ENCODE measurements at places on chromosomes 1 and 21.

- no peak for DNase-seq
These were observed 46.4 kb downstream of the ZNF281 start for GRCh38 chr1:200363264-200363933.

DNA sequence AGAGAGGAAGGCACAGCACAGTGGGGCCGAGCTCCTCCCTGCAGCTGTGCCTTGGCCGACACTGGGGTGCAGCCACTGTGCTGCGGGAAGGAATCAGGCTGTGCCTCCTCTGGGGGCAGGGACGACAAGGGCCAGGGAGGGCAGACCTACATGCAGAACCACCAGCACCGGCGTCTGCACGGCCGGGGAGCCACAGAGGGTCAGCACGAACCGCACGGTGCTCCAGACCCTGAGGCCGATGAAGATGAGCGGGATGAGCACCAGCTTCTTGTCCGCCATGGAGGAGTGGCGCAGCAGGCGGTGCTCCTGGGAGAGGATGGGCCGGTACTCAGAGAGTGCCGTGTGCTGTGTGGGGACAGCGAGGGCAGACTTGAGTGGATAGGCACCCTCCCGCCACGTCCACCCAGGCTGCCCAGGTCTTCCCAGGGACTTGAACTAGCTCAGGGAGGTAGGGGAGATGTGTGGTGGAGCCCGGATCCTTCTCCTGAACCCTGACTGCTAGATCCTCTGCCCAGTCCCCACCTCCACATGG lies 23.5 kb downstream of the GPR157 start:
- no peak for DNase-seq

DNA sequence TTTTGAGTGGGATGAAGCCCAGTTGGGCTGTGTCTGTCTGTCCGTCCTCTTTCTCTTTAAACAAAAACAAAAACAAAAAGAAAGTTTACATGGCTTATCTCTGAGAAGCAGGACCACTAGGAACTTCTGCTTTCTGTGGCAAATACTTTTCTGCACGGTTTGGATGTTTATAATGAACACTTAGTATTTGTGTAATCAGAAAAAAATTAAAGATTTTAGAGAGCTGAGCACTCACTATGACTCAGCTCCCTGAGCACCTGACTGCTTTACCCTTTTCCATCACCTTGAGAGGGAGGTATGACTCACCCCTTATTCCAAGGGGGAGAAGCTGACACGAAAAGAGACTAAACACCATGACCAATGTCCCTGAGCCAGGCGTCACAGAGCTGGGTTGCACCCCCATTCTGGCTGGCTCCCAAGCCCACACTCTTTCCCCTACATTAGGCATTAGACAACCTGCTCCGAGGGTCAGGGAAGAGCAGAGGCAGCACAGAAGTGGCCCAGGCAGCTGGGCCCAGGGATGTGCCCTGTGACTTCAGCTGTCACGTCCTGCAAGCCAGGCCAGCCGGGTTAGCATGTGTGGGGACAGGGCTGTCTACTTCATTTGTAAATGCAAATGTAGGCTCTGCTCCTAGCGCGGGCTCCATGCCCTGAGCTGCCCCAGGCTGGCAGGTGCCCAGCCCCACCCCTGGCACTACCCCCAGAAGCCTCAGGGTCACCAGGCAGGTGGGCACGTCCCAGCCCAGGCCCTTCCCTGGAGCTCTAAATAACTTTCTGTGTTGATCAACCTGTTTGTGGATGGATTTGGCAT lies 30.4 kb downstream of the RAP1GAP start:
- no peak for DNase-seq

DNA sequence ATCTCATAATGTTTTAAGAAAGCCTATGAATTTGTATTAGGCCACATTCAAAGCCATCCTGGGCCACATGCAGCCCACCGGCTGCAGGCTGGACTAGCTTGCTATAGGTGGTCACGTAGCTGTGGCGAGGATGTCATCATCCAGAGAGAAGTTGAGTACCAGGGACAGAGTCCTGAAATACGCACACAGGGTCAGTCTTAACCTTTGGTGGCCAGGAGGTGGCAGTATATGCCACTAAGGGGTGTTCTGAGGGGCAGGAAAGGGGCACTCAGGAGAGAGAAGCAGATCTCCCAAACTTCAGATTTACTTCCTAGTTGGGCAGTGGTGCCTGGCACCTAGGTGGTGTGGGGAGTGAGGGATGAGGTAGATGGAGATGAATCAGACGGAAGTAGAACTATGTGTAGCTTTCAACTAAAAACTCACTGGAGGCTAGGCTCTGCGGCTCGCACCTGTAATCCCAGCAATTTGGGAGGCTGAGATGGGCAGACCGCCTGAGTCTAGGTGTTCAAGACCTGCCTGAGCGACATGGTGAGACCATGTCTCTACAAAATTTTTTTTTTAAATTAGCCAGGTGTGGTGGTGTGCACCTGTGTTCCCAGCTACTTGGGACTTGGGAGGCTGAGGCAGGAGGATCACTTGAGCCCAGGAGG lies 16.3 kb upstream of the CDK18 start:
- peak; percentile 88 for DNase-seq

DNA sequence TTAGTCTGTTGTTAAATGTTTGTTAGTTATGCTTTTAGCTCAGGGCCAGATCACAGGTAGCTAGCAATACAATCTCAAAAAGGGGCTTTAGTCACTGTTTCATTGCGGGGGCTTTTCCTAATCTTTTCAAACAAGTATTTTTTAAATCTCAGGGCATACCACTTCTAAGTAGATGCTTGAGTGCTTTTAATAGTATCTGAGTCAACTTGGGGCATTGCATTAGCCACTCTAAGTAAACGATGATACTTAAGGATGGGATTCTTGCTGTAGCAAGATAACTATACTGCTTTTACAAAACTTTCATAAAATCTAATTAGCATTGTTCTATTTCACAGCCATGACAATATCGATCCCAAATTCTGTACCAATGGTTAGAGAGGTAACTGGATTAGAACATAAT lies 11.6 kb downstream of the CDC42BPA start:
- no peak for DNase-seq

DNA sequence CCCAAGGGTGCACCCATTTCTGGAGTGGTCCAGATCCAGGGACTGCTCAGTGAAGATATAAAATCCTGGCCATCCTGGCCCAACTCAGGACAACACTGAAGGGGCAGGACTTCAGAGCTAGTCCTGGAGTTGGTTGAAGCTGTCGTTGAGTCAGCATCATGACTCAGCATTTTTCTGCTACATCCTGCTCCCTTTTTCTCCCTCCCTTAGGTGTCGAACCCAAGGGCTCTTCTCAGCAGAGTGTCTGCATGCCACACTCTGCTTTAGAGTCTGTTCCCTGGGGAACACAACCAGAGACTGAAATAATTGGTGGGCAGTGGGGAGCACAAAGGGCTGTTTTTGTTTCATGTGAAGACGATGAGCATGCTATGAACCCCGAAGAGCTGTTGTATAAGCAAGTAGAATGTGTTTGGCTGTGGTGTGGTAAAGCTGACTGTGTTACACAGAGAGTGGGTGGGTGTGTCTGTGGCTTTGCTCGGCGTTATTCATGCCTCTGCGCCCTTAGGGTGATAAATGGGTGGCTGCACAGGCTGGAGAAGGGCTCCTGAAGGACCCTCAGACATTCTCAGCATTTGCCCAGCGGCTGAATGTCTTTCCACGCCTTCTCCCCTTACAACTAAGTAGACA lies 167.2 kb downstream of the CYYR1 start:
- DNase-seq: peak; percentile 76

- peak; percentile 46 for DNase-seq
These were observed 8.4 kb downstream of the RPS6KA1 start for GRCh38 chr1:26537951-26538352.

GRCh38 chr1:211918843-211919414 lies 88.4 kb upstream of the LPGAT1 start:
- DNase-seq: no peak

- no peak for DNase-seq
These were observed 12.4 kb upstream of the FAM3B start for GRCh38 chr21:41304068-41304720.

DNA sequence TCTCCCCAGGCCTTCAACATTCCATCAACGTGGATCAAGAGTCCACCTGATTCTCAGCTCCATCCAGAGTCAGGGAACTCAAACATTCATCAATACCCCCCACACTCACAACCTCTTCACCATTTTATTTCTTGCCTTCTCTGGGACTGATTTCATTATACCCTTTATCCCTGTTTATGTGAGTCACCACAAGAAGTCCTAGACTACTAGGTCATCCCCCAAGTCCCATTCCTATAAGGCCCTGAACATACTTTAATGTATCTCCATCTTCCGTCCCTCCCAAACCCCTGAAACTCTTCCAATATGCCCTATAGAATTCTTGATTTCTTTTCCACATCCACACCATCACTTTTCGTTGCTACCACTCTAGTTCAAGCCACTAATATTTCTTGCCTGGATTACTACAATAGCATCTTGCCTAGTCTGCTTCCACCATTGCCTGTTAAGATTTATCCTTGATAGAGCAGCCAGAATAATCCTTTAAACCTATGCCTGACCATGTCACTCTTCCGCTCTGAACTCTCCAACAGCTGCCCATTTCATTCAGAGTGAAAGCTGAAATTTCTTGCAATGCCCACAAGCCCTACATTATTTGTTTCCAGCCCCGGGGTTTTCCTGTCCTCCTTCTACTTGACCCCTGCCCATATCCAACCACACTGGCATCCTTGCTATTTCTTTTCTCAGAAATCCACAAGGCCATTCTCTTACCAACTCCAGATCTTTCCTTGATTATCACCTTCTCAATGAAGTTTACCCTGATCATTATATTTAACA lies 9.4 kb upstream of the SAMD13 start:
- DNase-seq: no peak

- no peak for DNase-seq
These were observed 186.1 kb upstream of the CAMK1G start for GRCh38 chr1:209397371-209397770.

- DNase-seq: no peak
These were observed 4.4 kb upstream of the XPR1 start for GRCh38 chr1:180627411-180627810.

DNA sequence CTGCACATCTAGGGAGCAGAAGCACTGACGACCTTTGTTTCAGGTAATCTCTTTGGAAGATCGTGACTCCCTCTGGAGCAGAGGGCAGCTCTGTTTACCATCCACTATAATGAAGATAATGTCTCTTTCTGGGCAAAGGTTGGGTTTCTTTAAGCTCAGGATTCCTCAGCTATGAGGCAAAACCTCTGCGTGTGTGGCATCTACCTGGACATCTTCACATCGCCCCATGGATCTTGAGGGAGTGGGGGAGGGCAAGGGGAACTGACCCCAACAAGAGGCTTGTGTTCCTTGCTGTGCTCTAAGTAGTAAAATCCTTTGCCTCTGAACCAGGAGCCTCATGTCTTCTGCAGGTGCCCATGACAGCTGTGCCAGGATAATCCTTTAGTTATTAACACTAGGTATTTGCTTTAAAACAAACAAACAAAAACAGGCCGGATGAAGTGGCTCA lies 19.6 kb downstream of the SPATA45 start:
- no peak for DNase-seq

DNA sequence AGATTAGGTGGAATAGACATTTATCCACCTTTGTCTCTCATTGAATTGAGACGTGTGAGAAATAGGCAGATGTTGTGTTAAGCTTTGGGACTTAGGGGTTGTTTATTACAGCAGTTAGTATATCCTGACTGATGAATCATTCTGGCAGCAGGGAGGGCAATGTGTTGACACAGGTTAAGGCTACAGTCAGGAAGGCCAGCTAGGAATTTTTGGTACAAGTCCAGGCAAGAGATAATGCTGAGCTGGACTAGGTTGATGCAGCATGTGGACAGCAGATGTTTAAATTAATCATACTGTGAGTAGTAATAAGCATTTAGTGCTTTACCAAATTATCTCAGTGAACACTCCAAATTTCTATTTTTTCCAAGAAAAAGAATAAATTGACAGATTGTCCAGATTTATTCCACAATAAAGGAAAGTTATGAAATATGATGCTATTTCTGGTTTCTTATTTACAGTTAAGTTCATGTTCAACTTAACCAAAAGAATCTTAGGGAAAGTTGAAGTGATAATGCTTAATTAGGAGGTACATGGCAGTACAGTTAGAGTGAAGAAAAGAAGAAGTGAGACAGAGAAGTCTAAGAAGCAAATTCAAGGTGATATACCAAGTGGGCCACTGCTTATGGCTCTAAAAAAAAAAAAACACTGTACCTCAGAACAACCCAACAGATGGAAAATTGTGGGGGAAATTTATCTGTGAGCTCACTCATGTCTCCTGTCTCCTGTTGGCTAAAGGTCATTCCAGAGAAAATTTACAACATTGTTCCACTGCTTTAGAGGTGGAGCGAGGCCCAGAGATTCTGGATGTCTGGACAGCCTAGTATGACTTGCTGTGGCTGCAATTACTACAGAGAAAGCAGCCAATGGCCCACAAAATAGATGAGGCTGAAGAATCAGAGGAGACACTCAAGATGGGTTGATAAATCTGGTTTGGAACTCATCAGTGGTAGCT lies 102.7 kb upstream of the C21orf91 start:
- peak; percentile 68 for DNase-seq

- DNase-seq: peak; percentile 86
These were observed 86.9 kb downstream of the UCK2 start for GRCh38 chr1:165914136-165914798.

- DNase-seq: no peak
These were observed 37.6 kb downstream of the NVL start for GRCh38 chr1:224292419-224292818.

DNA sequence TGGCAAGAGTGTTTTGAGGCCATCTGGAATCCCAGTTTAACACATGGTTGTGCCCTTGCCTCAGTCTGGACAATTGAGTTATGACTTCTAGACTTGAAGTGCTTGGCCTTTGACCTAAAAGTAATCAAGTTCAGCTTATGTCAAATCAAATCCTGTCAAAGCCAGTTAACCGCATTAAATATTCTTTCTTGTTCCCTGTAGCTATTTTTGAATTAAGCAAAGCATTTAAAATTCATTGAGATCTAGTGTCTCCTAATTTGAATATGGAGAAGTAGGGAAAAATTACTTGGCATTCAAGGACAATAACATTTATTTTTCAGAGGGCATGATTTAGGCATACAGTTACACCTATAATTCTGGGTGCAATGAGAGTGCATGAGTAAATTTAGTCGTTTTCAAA lies 32.1 kb downstream of the MDM4 start:
- no peak for DNase-seq

GRCh38 chr21:42262831-42263231 lies 43.9 kb downstream of the ABCG1 start:
- DNase-seq: no peak

GRCh38 chr21:36504067-36505058 lies 24.4 kb upstream of the CLDN14 start:
- peak; percentile 53 for DNase-seq

- DNase-seq: no peak
These were observed 70.8 kb downstream of the JAK1 start for GRCh38 chr1:64895500-64895899.

- DNase-seq: peak; percentile 37
These were observed 66.0 kb upstream of the BACH1 start for GRCh38 chr21:29232530-29233255.

- DNase-seq: no peak
These were observed 37.3 kb upstream of the ASB17 start for GRCh38 chr1:75969550-75969949.
